ENCODE measurements at places on chromosomes 6 and 20.
A peak's percentile ranks its signal among the peaks of the same experiment; 100 is the strongest.

GRCh38 chr20:10673176-10673841, 490 bp downstream of the JAG1 start:
- no peak for DNase-seq

DNA sequence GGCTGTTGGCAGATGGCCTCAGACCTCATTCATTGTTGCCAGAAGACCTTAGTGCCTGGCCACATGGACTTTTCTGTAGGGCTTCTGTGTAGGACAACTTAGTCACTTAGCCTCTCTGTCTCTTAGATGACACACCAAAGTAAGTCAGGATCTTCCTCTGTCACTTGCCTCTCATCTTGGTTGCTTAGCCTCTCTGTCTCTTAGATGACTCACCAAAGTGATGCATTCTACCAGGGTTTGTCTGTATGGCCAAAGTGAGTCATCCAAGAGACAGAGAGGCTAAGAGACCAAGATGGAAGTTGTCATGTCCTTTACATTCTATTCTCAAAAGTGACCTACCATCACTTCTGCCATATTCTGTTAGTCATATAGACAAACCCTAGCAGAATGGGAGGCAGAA, 255.9 kb upstream of the DEFB112 start:
- DNase-seq: no peak

DNA sequence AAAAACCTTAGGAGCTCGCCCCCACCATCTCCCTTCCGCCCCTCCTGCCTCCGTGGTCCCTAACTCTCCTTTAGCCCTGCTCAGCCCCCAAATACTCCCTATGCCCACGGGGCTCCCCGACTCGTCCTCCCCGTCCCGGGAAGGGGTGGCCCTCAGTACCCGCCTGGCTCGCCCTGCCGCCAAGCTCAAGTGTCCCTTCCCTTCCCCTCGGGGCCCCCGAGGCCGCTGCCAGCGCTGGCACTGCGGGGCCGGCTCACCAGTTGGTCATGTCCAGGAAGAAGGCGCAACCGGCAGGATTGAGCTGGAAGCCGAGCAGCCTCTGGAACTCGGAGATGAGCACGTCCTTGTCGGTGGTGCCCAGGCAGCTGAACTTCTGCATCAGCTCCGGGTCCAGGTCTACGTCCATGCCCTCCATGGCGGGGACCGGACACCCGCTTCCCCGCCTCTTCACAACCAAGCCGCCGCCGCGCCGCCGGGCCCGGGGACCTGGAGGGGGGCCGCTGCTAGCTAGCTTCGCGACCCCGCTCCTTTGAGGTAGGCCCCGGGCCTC, 303 bp downstream of the ILRUN start:
- no peak for DNase-seq

DNA sequence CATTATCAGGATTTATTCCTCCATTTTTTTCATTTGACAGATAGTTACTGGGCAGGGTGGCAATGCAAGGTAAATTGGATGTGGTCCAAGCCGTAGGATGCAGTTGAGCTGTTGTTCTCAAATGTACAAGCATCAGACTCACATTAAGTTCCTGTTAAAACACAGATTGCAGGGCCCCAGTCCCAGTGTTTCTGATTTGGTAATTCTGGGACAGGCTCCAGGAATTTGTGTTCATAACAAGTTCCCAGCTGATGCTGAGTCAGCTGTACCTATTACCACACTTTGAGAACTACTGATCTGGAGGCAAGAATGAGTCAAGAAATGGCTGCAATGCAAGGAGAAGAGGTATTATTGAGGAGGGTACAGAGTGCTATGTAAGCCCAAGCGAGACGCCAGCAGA, 11.7 kb downstream of the TMEM244 start:
- DNase-seq: no peak

DNA sequence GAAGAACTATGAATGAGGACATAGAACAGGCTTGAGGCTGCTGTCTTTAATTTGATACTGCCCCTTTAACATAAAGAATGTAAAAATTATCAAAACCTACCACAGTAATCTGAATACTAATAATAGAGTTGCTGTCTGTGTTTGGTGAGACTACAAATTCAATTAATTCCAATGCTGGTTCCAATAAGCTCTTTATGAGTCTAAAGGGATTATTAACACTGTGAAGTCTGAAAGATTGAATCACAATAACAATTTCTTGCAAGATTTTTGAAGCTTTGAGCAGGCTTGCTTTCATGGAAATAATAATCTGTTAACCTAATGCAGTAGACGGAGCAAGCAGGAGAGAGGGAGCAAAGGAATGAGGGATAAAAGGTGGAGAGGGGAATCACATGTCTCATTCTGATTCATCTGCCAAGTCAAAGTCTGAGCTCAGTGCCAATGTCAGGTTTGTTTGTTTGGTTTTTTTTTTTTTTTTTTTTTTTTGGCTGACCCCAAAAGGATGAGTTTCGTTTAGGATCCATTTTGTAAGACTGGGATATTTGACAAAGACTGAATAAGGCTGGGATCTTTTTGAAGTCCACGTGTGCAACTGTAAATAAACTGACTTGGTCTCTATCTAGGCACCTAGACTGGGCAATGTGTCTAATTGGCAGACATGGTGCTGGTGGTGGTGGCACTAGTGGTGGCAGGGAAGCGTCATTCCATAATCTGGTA, 211.6 kb downstream of the RNF144B start:
- DNase-seq: no peak

DNA sequence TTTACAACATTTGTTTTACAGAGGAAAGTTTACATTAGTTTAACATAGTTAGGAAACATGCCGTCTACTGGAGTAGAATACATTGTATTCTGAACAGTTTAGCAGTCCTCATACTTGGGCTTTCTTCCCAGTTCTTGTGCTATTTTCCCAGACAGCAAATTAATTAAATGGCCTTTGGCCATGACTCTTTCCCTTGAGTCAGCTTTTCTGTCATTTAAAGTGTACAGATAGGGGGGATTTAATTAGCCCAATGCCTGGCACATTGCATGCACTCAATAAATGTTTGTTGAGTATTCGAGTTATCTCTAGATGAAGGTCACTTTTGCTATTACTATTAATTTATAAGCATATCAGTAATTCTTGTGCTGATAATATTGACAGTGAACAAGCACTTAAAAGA, 1.6 kb downstream of the TMEM244 start:
- no peak for DNase-seq

GRCh38 chr20:32819992-32820697, 391 bp downstream of the MAPRE1 start:
- DNase-seq: no peak

DNA sequence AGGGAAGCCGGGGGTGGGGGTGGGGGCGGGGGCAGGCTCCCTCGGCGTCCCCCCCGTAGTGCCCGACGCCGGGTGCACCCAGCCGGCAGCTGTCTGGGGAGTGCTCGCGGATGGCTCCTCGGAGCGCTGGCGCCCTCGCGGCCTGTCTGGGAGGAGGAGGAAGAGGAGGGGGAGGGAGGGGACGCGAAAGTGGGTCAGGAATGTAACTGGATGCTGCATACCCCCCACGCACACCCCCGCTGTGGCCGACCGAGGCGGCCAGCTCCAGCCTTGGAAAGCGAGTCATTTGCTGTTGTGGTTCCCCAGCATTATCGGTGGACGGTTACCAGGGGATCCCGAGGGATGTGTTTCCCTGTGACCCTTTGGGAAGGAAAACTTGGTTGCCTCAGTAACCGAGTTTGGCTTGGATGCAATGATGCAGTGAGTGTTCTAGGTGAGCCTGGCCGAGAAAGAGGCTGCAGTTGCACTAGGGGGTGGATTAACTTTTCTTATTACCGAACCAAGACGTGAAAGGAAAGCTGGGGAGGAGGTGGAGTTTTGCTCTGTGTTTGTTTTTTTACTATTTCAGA, 55.2 kb upstream of the RREB1 start:
- DNase-seq: peak; percentile 41

- peak; percentile 12 for DNase-seq
Observed at GRCh38 chr20:34522969-34523871, 7.0 kb downstream of the DYNLRB1 start.

DNA sequence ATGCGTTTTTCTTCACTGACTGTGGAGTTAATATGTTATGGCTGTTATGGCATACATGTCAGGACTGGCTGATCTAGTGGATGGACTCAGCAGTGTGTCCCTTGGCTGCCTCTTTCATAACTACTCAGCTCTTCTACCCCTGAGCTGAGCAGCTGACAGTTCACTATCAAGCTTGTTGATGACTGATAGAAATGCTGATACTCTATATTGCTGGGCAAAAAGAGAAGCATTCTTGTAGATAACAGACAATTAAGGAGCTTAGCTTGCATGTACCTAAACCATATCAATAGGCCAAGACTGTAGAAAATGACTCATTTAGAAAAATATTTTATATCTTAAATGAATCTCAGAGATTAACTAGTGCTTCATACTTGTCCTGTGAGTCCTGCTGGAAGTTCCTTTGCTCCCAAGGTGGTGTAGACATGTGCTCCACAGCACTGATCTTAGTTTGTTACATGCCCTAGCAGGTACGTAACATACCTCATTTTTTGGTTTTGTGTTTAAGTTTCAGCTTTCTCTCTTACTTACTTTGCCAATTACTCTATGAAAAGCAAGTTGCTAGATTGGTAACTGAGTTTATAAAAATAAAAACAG, 236.9 kb downstream of the GMDS start:
- DNase-seq: no peak

- no peak for DNase-seq
Observed at GRCh38 chr6:128158496-128158895, 257.6 kb upstream of the THEMIS start.

DNA sequence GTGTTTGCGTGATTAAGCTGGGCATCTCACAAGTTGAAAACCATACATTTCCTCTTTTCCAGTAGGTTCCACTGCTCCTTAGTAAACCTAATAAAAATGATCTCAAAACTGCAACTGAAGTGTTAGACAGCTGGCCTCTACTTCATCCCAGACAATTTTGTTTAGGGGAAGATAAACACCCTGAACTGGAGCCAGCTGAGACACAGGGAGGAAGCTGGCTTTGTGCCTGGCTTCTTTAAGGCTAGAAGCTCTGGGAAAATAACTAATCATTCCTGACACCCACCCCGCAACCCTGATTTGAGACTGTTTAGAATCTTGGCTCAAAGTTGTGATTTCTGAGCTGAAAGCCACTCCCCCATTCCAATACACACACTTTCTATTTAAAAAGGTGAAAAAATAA, 11.6 kb downstream of the PTPRT start:
- DNase-seq: no peak

DNA sequence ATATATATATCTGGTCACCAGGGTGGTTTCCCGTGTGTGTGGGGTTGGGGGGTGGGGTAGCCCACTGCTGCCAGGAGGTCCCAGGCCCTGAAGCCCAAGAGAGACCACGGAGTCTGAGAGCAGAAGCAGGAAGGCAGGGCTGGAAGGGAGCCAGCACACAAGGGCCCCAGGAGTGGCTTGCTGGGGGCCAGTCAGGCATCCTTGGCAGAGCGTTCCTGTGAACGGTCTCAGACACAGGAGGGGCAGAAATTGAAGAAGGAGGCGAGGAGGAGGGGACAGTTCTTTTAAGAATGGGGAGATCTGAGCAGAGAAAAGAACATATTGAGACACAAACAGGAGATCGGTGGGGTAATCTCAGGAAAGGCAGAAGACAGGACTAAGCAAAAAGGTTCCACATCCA, 1.9 kb upstream of the EBF4 start:
- no peak for DNase-seq
